ENCODE measurements at places on chromosomes 4 and X.

- DNase-seq = peak; percentile 96
These were observed 25.8 kb upstream of the CHRNA9 start for GRCh38 chr4:40309250-40309774.

GRCh38 chr4:122992057-122992456 lies 69.7 kb upstream of the NUDT6 start:
- no peak for DNase-seq

- no peak for DNase-seq
These were observed 137.7 kb downstream of the MID1 start for GRCh38 chrX:10482708-10483107.

DNA sequence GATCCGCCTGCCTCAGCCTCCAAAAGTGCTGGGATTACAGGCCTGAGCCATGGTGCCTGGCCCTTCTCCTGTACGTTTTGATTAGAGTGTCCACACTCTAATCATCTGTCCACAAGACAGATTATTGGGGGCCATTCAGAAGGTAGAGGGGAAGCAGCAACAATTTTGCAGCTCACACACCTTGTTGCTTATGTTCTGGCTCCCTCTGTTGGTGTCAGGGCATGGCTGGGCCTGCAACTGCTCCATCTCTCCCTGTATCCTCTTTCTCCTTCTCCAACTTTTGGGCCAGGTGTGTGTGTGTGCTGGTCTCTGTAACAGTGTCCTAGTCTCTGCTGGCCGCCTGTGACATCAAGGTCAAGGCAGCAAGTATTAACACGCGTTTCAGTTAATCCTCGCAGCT lies 125.5 kb upstream of the MBNL3 start:
- DNase-seq = no peak

- DNase-seq = no peak
These were observed 15.3 kb downstream of the AMER1 start for GRCh38 chrX:64190136-64190740.

DNA sequence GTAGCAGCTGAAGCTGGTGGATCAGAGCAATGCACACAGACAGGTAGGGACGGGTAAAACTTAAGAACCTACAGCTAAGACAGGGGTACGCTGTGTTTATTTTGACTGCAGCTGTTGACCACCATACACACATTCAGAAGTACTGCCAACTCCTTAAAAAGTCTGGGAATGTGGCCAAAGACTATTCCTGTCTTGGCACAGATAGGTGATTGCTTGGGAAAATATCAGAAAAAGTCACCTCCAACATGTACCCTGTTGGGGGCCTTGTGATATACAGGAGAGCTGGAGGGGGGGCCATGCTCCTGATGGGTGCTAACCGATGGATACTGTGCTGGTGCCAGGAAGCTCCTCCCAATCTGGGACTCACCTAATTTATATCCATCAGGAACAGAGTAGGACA lies 121.2 kb downstream of the VCX2 start:
- DNase-seq = no peak

DNA sequence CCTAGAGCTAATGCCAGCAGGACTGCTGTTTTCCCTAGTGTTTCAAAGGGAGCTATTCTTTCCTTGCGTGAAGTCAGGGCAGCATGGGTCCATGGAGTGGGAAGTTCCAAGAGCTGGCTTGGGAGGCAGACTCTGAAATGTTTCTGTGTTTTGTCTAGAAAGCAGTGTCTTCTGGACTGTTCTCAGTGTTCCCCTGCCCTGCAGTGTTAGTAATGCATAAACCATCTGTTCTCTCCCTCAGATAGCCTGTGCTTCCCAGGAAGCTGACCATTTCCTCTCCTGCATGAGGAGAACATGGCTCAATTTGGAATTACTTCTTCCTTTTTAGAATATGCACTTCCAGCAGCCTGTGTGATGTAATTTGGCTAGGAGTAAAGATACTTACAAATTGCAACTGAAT lies 116.7 kb upstream of the CXCL13 start:
- no peak for DNase-seq

- DNase-seq = no peak
These were observed 222.1 kb downstream of the TACR3 start for GRCh38 chr4:103497692-103498091.

- DNase-seq = no peak
These were observed 8.2 kb downstream of the CLCN3 start for GRCh38 chr4:169628579-169628978.

GRCh38 chrX:47198026-47198686 lies 4.5 kb downstream of the UBA1 start:
- no peak for DNase-seq

GRCh38 chr4:183633476-183634400 lies 25.2 kb downstream of the RWDD4 start:
- no peak for DNase-seq

- DNase-seq = no peak
These were observed 20.4 kb downstream of the MAML3 start for GRCh38 chr4:140133576-140133975.

DNA sequence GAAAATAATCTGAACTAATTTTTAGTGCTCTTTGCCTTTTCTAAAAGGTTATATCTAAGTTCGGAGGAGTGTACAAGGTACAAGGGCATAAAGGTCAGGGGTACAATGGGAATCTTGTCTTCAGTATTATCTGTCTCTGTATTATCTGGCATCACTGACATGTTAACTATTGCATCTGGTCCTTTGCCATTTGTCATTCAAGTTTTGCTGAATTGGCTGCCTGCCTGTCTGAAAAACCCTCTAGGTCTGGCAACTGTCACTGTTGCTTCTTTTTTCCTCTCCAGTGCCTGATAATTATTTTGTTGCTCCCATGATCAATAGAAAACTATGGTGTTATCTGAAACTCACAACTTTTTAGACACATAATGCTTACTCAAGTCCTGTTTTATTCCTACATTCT lies 112.5 kb upstream of the STK26 start:
- DNase-seq = no peak

GRCh38 chr4:42410446-42410845 lies 13.2 kb downstream of the SHISA3 start:
- DNase-seq = no peak

DNA sequence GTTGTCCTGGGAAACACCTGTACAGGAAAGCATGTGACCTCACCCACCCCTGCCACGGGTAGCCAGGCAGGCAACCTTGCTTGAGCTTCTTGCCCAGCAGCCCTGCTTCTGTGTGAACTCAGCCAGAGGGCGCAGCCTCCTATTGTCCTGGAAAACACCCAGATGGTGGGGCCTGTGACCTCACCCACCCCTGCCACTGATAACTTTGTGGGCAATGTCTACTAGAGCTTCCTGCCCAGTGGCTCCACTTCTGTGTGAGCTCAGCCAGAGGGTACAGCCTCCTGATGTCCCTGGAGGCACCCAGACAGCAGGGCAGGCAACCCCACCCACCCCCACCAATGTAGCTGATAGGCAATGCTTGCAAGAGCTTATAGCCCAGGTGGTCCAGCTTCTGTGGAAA lies 146.3 kb downstream of the DTHD1 start:
- DNase-seq = no peak

- no peak for DNase-seq
These were observed 173.9 kb upstream of the PGRMC2 start for GRCh38 chr4:128461291-128462102.

DNA sequence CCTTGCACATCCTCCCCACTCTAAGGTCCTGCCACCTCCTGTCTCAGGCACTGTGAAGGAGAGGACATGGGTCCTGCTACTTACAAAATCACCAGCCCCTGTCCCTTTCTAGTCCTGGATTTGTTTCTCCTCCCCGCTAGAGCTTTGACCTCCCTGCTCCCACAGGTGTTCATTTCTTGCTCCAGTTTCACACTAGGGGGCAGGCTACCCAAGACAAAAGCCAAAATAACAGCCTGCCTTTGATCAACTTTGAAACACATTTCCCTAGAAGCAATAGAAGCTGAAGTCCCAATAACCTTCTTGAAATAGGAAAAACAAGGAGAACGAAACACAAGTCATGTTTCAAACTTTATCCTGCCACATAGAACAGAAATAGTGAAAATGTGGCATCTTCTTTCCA lies 164.4 kb downstream of the QDPR start:
- DNase-seq = no peak

DNA sequence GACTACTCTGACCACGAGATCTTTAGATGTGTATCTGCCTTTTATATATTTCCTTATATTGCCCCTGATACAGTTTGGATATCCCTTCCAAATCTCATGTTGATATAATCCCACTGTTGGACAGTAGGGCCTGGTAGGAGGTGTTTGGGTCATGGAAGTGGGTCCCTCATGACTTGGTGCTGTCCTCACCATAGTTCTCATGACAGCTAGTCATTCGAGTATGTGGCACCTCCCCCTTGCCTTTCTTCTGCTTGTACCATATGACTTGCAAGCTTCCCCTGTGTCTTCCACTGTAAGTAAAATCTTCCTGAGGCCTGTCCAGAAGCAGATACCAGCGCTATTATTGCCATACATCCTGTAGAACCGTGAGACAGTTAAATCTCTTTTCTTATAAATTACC lies 145.3 kb downstream of the ZNF518B start:
- no peak for DNase-seq

- DNase-seq = no peak
These were observed 1.5 kb downstream of the ITM2A start for GRCh38 chrX:79365591-79365990.

DNA sequence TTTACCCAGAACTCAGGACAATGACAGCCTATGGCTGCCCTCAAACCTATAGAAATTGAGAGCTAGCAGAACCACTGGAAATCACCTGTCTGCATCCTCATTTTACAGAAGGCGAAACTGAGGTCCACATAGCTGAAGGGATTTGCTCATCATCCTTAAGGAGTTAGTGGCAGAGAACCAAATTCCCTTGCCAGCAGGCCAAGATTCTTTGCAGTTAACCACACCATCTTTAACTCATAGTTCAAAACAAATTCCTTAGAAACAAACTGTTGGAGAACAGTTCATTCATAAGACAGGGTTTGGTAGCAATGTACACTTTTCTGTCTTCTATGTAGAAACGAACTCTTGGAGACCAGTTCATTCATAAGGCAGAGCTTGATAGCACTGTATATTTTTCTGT lies 37.9 kb upstream of the RAP2C start:
- no peak for DNase-seq

GRCh38 chrX:109830704-109831206 lies 97.7 kb upstream of the ACSL4 start:
- no peak for DNase-seq

- no peak for DNase-seq
These were observed 486.3 kb downstream of the BCOR start for GRCh38 chrX:39611468-39611867.

DNA sequence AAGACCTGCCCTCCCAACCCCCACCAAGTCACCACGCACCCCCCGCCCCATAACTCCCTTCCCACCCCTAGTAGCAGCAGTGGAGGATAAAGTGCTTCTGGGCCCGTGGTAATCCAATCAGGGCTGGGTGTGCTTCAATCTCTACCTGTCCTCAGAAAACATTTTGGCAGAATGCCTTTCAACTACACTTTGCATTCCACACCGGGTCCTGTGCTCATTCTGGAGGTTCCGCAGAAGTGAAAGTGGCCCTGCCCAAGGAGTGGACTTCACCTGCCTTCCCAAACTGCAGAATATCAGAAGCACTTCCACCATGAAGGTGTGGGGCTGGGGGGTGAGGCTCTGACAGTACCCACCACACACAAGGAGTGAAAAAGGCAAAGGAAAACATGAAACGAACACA lies 322.3 kb downstream of the DHX15 start:
- DNase-seq = no peak

- no peak for DNase-seq
These were observed 59.7 kb downstream of the RAI2 start for GRCh38 chrX:17801431-17801830.

- no peak for DNase-seq
These were observed 8.1 kb downstream of the COQ2 start for GRCh38 chr4:83276299-83277040.

- no peak for DNase-seq
These were observed 1168.8 kb upstream of the AGA start for GRCh38 chr4:178611062-178611461.

GRCh38 chr4:55255179-55255578 lies 90.9 kb upstream of the SRD5A3 start:
- DNase-seq = no peak

DNA sequence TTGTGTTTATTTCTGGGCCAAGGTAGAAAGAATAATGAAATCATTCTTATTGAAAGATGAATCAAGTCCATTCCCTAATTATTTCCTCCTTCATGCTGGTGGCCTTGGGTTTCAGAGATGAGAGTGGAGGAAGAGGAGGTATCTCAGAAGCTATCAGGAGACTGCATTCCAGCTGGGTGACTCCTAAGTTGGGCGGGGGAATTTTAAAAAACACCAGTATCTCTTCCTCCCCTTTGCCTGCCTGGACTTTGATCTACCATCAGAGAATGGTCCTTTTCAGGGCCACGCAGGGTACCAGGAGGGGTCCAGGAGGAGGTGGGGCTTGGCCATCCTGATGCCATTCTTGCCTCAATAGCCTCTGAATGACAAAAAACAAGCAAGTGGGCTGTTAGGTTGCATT lies 104.4 kb downstream of the ASMT start:
- no peak for DNase-seq

DNA sequence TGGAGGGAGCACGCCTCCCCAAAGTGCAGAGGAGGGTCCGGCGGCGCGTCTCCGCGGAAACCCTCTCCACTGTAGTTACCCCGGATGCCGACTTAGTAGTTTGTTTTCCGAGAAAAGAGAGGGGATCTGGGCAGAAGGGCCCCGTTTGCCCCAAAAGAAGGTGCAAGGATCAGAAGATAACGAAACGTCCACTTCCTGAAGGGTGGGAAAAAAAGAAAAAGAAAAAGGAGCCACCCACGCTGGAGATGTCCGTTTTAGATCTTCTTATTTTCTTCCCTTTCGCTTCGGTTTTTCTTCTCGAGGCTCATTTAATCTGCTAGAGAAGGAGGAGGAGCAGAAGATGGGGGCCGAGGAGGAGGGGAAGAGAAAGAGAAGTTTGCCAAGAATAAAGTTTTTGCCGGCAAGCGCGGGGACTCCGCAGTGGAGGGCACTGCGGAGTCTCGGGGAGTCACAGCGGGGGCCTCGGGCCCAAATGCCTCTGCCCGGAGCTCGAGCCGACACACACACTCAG lies 517 bp downstream of the LEF1 start:
- DNase-seq = no peak

Data from aorta (tissue), 5 donors.